IMR-90 (cell line): ENCODE measurements at places on chromosomes 13 and 19.

- peak; percentile 7 for DNase-seq
These were observed 1142.8 kb downstream of the PCDH9 start for GRCh38 chr13:66087269-66087710.

DNA sequence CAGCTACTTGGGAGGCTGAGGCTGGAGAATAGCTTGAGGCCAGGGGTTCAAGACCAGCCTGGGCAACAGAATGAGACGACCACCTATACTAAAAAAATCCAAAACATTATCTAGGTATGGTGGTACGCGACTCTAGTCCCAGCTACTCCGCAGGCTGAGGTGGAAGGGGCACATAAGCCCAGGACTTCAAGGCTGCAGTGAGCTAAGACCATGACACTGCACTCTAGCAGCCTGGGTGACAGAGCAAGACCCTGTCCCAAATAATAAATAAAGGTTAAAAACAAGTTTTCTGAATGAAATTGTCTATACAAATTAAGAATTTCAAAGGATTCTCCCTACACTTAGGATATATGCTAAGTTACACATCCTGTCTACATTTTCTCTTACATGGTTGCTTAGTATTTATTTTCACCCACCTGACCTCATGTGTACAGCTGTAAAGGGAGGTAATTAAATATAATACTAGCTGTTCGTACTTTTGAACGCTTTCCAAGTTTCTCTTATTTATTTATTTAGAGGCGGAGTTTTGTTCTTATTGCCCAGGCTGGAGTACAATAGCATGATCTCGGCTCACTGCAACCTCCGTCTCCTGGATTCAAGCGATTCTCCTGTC lies 1.6 kb downstream of the SLC25A30 start:
- no peak for DNase-seq

DNA sequence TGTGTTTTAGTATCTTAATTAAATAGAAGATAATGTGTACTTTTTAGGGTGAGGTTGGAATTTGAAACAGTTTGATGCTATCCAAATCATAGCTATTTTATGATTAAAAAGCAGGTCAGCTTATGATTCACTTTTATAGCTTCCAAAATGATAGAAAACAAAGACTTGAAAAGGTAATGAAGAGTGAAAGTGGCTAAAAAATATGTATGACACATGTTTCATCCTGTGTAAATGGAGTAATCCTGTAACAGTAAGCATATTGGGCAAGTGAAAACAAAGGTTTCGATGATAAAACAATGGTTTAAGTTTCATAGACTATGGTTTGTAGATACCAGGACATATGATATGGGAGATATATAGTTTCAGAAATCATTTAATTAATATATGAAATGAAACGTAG lies 456.2 kb downstream of the PCDH20 start:
- no peak for DNase-seq

DNA sequence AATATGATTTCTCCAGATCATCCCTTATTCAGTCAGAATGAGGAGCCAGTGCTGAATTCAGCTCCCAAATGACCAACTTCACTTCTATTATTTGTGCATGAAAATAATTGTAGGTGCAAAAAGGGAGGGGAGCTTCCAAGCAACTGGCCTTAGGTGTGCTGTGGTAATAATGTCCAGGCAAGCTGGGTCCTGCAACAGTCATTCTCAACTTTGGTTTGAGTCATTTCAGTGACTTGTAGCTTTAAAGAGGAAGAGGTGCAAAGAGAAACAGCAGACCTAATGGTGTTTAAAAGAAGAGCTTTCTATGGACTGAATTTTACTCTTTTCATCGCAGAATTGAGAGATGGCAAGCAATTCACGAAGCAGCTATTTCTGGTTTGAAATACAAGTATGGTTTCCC lies 29.2 kb upstream of the FGF9 start:
- no peak for DNase-seq

GRCh38 chr19:18475004-18475453 lies 37.1 kb upstream of the ISYNA1 start:
- DNase-seq, result no peak

DNA sequence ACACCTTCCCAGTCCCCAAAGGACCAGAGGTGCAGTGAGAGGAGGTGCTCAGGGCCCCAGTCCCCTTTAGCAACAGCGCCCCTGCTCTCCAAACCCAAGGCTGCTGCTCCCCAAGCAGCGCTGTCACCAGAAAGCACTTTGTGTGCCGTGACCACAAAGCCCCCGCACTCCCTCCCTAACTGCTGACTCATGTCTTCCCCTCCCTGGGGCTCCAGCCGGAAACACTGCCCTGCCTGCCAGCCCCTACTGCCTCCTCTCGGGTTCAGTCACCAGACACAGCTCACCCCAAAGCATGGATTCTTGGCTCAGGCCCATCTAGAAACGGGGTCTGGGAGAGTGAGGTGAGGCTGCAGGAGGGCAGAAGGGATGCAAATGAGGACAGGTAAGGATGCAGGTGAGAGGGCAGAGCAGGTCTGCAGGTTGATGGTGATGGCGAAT lies 4.9 kb upstream of the TNFSF14 start:
- DNase-seq, result peak; percentile 21

- DNase-seq, result no peak
These were observed 46.2 kb downstream of the GATAD2A start for GRCh38 chr19:19451429-19452242.

DNA sequence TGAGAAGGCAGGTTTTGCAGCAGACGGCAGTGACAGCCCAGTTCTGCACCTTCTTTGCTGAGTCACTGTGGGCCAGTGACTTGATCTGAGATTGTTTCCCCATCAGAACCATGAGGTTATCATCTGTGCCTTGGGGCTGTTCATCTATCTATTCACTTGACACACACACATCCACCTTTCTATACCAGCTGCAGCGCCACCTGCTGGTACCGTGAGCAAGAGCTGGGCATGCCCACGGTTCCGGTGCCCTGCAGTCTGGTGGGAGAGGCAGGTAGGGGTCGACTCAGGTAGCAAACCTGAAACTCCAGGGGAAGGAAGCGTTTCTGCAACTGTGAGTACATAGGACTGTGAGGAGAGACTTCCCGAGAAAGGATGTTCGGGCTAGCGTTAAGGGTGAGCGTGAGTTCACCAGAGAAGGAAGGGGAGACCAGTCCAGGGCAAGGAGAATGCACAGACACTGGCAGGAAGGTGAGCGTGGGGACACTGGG lies 7.5 kb upstream of the LIN7B start:
- DNase-seq, result peak; percentile 45

- no peak for DNase-seq
These were observed 50.7 kb upstream of the FNDC3A start for GRCh38 chr13:48925001-48925400.

GRCh38 chr13:110127986-110128511 lies 178.9 kb downstream of the COL4A1 start:
- peak; percentile 49 for DNase-seq

DNA sequence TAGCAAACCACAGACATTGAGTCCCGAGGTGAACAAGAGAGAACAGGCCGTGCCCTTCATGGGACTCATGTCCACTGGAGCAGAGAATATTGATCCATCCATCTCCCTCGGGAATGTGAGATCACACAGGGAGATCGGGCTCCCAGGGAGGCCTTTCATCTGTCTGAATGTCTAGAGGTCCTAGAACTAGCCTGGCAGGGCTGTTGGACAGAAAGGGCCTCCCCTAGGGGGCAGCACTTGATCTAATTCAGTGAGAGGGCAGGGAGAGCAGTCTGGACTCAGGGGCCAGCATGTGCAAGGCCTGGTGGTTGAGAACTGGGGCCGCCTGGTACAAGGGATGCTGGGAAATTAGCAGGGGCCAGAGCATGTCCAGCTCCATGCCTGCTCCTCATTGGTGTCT lies 4.3 kb downstream of the RUVBL2 start:
- peak; percentile 45 for DNase-seq
